ENCODE measurements at places on chromosomes 3 and 15. TPM values are rescaled to one million over a fixed set of nuclear protein-coding genes. Genes with fewer than 3 reads are reported as not detected.

The AADACL2 gene
- not detected for total RNA-seq

The CCR5 gene
- not detected for total RNA-seq

The TRIM42 gene
- not detected for total RNA-seq

The CHRM5 gene
- total RNA-seq: not detected

The TAGLN3 gene
- 0.08 TPM for total RNA-seq

The ENTPD3 gene
- total RNA-seq: not detected

The GUCA1C gene
- total RNA-seq: not detected

The RASGRF1 gene
- 2.5 TPM for total RNA-seq

The SERP1 gene
- 600 TPM for total RNA-seq

The CHRNA3 gene
- not detected for total RNA-seq

The TNFSF10 gene
- total RNA-seq: 14.8 TPM

The ADAMTS9 gene
- total RNA-seq: not detected

The GRK7 gene
- total RNA-seq: not detected

The GOLGA6A gene
- total RNA-seq: not detected

The LSMEM2 gene
- not detected for total RNA-seq

The LTK gene
- 0.05 TPM for total RNA-seq

The ACSBG1 gene
- 3.6 TPM for total RNA-seq

The A4GNT gene
- total RNA-seq: not detected

The MORC1 gene
- not detected for total RNA-seq

The PLCH1 gene
- 1.9 TPM for total RNA-seq

The SLC2A2 gene
- 0.03 TPM for total RNA-seq

The KNL1 gene
- 17.7 TPM for total RNA-seq

The FAM81A gene
- total RNA-seq: 17.9 TPM
